ENCODE measurements at places on chromosomes 1 and 21.

- DNase-seq = no peak
Measured at GRCh38 chr1:34865573-34865972, 6.0 kb upstream of the SMIM12 start.

GRCh38 chr21:46183910-46184624, at the start of gene SPATC1L:
Gene SPATC1L, minus strand, starts transcription at chr21:46184459. Its CDS starts 1,643 bp downstream, at chr21:46182816.
- DNase-seq = peak; percentile 69

DNA sequence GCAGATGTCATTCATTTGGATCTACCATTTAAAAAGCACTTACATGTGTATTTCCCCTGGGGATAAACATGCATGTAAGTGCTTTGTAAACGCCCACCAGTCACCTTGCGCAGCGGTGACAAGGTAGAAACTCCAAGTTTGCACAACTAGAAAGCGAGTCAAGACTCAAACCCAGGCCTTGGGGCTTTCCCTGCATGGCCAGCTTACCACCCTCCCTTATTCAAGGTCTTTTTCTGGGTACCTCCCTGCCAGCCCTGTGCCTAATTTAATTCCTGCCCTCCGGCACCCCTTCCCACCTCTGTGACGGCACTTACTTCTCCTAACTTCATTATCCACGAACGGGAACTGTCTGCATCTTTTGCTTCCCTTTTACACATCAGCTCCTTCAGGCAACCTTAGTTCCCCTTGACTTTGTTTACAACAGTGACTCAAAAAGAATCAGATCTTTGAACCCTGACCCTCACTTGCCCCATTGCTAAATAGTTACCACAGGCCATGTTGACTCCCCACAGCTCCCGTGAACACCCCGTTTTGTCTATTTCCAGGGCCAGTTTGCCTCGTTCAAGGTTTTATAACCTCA, 138.3 kb upstream of the ETS2 start:
- DNase-seq = no peak

DNA sequence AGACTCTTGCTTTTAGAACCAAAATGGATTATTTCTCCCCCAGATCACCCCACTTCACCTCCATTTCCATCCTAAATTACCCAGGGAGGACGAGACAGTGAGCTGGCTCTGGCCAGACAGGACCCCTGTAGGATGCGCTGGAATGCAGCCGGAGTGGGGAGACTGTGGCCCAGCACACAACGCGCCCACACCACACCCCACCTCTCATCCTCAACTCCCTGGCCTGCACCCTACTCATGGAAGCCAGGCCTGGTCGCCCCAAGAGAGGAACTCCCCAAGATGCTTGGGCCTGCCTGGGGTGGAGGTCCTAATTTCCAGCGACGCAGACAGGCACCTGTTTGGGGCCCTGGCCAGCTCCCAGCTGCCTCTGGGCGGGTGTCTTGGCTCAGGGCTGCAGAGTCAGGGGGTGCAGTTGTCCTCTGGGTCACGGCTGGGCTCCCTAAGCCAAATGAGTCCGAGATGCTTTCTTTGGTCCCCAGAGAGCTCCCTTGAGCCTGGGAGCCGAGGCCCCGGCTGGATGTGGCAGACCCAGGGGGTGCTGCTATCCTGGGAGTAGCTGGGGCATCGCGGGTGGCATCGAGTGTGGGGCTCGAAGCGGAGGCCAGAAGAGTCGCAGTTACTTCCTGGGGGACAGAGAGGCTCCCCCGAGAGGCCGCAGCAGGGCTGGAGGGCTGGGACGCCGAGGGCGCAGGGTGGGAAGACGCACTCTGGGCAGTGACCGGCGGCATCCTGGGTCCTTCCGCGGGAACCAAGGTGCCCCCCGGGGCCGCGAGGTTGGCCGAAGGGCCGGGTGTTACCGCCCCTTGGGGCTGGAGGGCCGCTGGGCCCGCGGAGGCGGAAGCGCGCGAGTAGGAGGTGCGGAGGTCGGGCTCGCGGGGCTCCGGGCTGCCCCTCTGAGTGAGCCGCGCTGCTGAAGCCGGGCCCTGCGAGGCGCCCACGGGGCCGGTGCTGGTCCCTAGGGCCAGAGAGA, 10.4 kb downstream of the CLEC20A start:
- no peak for DNase-seq

DNA sequence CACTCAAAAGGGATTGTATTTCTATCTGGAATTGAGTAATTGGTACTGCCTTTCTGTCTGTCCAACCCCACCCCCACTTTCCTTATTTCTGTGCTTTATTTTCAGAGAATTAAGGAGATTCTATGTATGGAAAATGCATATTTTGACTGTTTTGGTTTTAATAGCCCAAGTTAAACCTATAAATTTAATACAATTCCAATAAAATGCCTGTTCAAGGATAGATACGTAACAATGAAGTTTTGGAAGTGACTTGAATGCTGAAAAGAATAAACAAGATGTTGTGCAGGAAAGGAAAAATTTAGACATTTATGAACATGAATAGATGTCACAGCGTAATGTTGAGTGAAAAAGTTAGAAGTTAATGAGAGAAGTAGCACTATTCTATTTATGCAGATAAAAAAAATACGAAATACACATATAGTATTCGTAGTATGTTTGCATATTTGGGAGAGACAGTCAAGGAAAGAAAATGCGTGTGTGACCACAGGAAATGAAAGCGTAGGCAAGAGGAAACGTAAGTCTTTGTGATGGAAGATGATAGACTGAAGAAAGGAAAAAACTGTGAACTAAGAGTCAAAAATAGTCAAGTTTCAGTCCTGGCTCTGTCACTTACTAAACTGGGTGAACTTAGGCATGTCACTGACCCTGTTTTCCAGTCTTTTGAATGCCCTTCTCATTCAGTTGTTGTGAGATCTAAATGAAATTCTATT, 62.1 kb downstream of the MEF2D start:
- no peak for DNase-seq

DNA sequence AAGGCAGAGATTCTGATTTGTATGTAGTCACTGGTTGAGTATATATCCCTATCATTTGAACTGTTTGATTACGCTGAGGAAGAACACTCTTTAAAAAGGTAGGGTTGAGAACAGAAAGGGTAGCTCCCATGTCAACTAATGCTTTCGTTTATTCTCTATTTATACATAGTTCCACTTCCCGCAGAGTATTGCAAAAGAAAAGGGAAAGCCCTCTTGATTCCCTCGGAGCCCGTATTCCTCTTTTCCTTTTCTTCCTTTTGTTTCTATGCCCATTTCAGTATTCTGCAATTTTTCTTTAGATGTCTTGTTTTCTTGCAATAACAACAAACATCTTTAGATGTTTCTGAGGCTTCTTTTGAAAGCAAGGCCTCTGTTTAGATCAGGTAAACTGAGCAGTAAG, 78.2 kb downstream of the DNTTIP2 start:
- DNase-seq = no peak

- no peak for DNase-seq
Measured at GRCh38 chr1:48693674-48694320, 82.9 kb downstream of the BEND5 start.

- no peak for DNase-seq
Measured at GRCh38 chr1:67479146-67479891, 49.1 kb upstream of the SERBP1 start.

- no peak for DNase-seq
Measured at GRCh38 chr1:10387677-10388386, 11.0 kb upstream of the PGD start.

GRCh38 chr1:109996476-109996875, 11.9 kb downstream of the AHCYL1 start:
- DNase-seq = no peak

DNA sequence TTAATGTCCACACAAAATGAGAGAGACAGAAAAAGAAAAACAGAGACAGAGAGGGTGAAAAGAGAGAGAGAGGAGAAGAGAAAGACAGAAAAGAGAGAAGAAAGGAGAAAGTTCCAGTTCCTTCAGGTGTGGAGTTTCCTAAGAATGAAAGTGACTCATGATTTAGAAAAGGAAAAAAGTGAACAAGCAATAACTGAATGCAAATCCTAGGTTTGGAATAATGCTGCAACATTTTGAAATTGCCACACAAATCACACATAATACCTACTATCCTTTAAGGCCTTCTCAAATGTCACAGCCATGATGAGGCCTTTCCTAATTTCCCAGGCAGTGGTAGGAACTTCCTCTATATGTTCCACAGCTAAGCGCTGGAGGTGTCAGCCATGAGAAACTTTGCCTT, 31.5 kb upstream of the XPR1 start:
- DNase-seq = no peak

- DNase-seq = no peak
Measured at GRCh38 chr1:183590244-183591191, at the start of gene NCF2. Gene NCF2, minus strand, starts transcription at chr1:183590459. Its CDS starts 130 bp downstream, at chr1:183590329.

DNA sequence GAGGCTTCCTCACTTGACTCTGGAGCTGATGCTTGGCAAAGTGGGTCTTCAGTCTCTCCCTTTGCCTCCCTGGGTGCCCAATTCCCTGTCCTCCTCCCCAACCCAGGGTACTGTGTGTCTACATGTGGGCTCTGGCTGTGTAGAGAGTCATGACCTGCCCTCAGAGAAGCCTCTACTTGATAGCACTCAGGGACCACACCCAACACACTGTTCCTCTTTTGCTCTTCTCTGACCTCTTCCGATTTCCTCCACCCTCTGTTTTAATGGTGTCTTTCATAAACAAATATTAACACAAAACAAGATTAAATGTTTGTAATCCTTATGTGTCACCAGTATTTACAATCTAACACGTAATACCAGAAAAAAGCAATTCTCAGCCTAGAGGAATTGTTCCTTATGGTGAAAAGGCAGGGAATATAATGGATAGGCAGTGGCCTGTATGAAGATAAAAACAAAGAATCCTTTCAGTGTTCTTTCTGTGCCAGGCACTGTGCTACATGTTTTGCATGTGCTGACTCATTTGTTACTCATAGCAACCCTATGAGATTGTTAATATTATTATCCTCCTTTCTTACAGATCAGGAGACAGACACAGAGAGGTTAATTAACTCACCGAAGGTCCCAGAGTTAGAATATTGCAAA, 58.2 kb downstream of the HSD3B1 start:
- DNase-seq = no peak

DNA sequence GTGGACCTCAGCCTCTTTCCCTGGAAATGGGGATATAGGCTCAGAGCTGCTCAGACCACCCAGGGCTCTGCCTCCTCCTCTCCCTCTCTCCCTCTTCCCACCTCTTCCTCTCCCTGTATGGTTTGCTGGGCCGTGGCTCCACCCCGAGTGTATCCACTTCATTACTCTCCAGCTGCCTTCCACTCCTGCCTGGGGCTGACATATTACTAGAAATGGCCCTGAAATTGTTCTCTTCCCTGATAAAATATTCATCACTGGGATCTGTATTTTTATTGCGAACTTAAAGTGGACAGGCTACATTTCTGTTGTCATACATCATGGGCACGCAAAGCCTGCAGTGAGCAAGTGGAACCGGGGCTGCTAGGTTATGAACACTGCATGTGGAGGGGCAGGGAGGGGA, 225.0 kb downstream of the HHAT start:
- no peak for DNase-seq

DNA sequence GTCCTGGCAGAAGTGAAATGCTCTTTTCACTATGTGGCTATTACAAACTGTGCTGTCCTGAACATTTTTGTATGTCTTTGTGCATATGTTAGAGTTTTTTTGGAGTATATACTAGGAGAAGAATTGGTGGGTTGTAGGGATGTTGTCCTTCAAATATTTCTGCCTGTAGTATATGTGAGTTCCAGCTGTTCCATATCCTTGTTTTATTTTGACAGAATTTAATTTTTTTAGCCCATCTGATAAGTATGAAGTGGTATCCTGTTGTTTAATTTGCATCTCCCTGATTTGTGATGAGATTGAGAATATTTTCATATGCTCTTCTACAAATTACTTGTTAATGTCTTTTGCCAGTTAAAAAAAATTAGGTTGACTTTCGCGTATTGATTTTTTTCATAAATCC, 34.3 kb downstream of the NEK7 start:
- no peak for DNase-seq

DNA sequence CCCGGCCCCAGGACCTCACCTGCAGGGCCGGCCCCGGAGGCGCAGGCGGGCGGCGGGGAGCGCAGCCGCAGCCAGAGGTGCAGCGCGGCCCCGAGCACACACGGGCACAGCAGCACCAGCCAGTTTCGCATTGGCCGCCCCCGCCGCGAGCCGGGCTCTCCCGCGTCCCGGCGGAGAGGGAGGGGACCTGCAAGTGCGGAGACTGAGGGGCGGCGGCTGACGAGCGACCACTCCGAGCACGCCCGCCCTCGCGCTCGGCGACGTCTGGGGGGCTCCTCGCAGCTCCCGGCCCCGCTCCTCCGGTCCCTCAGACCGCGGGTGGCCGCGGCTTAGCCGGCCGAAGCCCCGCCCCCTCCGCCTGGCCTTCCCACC, at the start of gene B3GALNT2:
Gene B3GALNT2, minus strand, starts transcription at position 331 of the 372 bp plus-strand sequence. Its CDS starts 200 bp downstream, at position 131.
- DNase-seq = no peak

DNA sequence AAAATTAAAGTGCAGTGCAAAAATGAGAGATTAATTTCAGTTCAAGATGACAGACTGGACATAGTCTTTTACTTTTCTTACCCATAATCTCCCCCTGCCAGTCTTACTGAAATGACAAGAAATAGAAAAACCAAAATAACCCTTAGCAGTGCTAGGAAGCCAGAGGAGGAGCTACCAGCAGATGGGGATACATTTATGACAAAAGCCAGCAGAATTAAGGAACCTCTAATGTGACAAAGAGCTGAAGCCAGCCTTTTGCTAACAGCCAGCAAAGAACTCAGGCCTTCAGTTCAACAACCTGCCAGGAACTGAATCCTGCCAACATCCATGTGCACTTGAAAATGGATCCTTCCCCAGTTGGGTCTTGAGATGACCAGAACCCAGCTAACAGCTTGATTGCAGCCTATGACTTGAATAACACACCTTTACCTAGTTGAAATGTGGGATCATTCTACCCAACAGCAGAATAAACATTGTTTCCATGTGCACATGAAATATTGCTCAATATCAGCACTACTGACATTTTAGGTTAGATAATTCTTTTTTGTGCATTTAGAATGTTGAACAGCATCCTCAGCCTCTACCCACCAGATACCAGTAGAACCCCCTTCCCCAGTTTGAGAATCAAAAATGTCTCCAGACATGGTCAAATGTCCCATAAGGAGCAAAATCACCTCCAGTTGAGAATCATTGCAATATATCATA, 7.9 kb upstream of the TRAF5 start:
- no peak for DNase-seq

DNA sequence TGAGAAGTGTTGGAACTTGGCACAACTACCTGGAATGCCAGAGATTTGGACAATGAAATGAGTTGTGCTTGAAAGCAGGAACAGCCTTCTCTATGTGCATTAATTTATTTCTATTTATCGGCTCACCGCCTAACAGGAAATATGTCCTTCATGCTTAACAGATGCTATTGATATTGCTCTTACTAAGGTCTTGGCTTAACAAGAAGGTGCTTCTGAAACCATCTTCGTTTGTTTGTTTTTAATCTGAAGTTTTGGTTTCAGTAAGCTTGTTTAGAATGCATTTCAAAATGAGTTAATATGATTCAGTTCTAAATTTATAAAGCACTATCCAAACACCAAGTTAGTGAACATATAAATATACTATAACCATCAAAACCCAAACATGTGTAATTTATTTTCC, 898.3 kb upstream of the B3GALT2 start:
- DNase-seq = no peak

All from WTC11 (cell line).